ENCODE measurements at places on chromosomes 13 and 19.

GRCh38 chr13:112325142-112325808 is 50.9 kb upstream of the SPACA7 start:
- DNase-seq, result no peak

DNA sequence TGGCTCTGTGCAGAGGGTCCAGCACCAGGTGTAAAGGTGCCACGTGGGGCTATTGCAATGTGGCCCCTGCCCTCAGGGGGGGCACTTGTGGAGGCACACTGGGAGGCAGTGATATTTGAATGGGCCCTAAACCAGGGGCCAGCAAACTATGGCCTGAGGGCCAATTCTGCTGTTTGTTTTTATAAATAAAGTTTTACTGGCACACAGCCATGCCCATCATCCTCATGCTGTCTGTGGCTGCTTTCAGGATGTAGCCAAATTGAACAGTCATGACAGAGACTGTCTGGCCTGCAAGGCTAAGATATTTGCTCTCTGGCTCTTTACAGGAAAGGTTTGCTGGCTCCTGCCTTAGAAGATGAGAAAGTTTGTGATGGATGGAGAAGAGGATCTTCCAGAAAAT is 33.9 kb upstream of the RANBP3 start:
- no peak for DNase-seq

GRCh38 chr19:28234637-28235036 is 978.3 kb downstream of the UQCRFS1 start:
- no peak for DNase-seq

DNA sequence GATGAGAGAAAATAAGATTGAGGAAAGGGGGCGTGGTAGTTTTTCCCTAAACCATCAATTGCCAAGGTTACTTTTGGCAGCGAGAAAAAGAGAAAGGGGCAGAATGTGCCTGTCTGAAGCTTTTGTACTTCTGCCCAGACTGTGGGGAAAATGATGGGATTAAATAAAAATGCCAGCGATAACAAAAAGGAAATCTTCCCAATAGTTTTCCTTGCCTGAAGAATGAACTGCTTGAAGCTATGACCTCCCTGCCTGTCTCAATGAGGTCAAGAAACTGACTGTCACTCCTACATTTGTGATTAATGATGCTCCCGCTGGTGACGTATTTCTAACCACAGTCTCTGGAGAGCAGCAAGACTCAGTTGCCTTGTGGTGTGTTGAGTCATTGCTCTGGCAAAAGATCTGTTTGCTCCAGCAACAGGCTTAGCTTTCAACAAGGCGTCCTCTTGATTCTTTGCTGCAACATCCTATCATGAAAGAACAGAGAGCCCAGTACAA is 1051.5 kb downstream of the DIAPH3 start:
- DNase-seq, result no peak

DNA sequence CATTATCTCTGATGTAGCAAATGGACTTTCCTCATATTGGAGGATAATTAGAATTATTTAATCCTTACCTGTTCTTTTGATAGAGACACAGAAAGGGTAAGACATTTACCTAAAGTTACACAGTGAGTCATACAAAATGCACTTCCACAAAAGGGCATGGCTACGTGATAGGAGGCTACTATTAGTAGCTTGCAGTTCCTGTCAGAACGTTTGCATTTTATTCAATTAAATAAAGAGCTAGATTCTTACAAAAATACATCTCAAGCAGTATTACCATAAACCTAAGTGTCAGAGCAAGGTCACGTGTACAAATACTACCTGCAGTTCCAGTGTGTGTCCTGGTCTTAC is 120.6 kb downstream of the ESD start:
- no peak for DNase-seq

DNA sequence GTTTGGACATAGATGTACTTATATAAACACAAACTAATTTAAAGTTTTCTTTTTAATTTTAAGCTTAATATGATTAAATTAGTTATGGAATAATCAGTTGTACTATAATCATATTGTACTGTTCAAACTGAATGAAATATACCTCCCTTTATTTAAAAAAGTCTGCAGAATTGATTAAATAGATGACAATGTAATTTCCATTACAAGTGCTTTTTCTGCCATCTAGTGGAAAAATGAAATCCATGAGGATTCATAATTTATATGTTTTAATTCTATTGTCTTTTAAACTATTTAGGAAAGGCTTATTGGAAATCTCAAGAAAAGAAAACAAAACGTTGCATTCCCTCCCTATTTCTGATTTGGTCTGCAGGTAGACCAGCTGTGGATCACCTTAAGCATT is 30.9 kb downstream of the MZT1 start:
- no peak for DNase-seq

GRCh38 chr19:39296055-39296645 is at the start of gene IFNL1:
Gene IFNL1 (plus strand): TSS chr19:39296407. CDS start chr19:39296422, 15 bp downstream.
- no peak for DNase-seq

GRCh38 chr19:7678971-7679751 is 1.5 kb upstream of the TRAPPC5 start:
- DNase-seq, result no peak

DNA sequence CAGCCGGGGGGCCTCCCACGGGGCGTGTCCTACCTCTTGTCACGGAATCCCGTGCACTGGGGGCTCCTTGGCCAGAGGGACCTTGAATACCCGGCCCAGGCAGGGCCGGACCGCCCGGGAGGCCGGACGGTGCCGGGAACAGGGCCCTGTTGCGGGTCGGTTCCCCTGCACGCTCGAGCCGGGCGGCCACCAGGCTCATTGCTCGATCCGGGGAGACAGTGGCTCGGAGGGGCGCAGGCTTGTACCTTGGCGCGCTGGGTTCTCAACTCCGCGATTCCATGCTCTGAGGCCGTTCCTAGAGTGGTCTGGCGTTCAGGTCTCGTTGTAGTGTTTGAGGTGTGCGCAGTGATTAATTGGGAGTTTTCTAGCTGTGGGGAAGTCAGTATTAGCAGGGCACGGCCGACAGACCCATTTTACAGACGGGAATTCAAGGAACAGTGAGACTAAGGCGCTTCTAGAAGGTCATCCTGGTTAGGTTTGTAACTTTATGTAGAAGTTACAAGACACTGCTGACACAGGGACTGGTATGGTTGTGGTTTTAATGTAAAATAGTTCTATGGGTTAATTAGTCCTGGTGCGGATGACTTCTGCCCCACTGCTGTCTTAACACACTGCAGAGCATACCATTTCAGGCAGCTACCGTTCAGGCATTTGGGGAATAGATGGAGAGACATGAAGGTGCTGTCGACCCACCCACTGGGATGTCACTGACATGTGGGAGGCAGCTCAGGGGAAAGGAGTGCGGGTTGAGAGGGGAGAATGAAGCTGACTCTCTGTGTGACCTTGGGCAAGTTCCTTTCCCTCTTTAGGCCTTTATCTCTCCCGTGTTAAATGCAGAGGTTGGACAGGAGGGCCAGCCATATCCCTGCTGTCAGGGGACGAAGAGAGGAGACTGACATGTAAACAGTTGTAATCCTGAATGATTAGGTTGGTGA is 592 bp downstream of the CLPTM1 start:
- DNase-seq, result no peak

DNA sequence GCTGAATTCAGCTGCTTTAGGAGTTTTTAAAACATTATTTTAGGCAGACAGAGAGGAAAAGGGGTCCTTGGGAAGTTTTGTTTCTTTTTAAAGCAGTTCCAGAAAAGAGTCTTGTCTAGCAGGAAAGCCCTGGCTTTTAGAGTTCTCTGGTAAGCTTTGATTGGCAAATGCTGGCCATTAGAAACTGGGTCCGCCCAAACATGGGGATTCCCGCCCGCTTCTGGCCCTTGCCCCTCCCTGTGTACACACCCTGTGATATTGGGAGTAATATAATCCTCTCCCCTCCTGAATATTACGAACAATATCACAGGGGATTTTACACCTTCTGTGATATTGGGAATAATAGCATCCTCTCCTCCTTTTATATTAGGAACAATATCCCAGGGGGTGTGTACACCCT is 58.9 kb downstream of the ERICH4 start:
- no peak for DNase-seq

DNA sequence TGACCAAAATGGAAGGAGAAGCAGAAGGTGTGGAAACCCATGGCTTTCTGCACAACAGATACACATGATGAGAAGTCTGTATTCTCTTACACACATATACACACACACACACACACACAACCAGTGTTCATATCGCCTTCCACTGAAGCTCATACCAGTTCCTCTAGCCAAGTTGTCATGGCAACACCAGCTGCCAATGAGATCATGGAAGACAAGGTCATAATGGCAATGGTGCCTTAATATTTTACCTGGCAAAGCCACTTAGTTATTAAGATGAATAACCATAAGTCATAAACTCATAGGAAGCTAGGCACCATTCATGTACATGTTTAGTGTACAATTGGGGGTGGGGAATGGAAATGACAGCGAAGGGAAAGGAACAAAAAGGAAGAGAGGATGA is 2.6 kb upstream of the DHRS12 start:
- peak; percentile 50 for DNase-seq

- no peak for DNase-seq
Measured at GRCh38 chr19:7736148-7736547, 4.2 kb upstream of the CLEC4G start.

DNA sequence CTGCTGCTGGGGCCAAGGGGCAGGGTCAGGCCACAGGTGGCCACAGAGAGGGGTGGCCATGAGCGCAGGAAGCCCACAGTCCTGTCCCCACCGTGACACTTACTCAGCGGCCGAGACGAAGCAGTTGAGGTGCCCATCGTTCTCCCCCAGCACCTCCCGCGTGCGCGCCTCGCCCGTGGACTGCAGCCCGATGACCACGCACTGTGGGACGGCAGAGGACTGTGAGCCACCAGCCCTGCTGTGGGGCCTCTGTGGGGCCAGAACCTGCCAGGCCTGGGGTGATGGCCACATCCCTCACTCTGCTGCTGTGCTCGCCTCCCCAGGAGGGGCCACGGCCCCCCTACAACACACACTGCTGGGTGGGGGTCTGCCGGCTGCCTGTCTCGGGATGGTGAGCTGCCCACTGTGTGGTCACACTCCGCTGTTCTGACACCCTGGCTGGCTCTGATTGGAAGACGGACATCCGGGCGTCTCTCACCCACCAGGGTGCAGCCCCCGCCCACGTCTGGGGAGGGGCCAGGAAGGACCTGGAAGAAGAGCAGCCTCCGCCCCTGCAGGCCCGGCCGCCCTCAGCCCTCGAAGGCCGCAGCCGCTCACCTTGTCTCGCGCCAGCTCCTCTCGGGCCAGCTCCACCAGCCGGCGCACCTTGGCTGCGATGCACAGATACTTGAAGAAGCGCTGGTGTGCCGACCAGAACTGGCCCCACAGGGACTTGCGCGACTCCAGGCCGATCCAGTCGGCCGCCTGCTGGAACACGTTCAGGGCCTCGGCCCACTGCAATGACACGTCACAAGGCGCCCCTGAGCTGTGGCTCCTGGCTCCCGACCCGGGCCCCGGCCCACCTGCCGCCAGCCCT is 13.2 kb downstream of the GPX4 start:
- DNase-seq, result no peak

GRCh38 chr19:56683116-56683515 is 11.6 kb upstream of the ZNF835 start:
- DNase-seq, result no peak

DNA sequence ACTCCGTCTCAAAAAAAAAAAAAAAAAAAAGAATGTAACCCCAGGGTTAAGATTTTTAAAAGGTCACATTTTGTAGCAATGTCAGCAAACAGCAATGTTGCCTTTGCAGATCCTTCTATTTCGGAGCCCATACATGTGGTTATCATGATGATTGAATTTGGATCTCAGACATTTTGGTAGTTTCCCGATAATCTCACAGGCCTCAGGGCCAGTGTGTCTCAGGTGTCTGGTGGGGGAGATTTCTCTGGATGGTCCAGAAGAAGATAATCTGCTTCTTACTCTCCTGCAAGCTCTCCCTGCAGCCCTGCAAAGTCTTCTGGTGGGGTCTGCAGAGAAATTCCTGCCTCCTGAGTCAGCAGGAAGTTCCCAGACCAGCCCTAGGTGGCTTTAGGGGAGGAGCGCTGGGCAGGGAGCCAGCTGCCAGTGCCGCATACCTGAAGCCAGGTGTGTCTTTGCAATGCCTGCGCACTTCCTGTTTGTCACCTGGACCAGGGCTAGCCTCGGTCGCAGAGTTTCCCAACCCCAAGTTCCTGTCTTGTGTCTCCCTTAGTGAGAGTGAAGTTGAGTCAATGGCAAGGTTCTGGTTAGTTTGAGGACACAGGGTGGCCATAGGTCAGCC is 1.4 kb downstream of the SH2D3A start:
- DNase-seq, result no peak

- no peak for DNase-seq
Measured at GRCh38 chr13:110916301-110917142, 1.7 kb upstream of the ANKRD10 start.

- no peak for DNase-seq
Measured at GRCh38 chr13:71079638-71080037, 787.4 kb downstream of the DACH1 start.

DNA sequence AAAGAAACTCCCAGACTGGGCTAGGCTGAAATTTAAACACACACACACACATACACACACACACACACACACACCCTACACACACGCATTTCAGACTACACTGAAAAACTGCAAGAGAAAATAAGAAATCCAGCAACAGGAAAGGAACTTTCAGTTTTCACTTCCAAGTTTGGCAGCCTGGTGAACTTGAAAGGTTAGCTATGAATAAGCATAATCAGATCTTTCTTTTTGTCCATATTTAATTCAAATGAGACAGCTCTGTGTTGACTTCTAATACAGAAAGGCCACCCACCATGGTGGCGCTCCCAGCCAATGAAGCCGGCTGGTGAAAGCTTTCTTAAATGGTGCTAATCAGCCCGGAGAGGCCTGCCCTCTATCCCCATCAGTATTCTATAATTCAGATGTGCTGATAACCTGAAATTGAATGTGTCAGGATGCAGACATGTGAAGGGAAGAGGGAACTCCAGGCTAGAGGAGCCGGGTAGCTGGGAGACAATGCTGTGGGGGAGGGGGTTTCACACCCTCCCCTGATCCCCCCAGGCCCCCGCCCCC is 108.3 kb upstream of the ZNF536 start:
- no peak for DNase-seq

DNA sequence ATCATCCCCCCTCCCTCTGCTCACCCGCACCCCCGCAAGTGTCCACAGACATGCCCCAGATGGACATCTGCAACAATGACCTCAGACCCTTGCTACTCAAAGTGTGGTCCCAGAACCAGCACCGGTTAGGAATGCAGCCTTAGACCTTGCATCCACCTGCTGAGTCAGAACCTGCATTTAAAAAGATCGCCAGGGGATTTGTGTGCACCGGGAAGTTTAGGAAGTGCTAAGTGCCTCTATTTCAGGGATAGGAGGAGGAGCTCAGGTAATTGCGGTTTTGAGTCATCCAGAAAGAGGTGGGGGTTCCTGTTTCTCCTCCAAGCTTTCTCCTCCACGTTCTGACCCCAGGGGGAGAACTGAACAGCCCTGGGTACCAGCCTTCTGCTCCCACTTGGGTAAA is 46.2 kb downstream of the CACNA1A start:
- DNase-seq, result no peak
